ENCODE measurements at places on chromosomes 3 and 15.

GRCh38 chr3:49238274-49239127 lies 38.5 kb downstream of the C3orf62 start:
- peak; percentile 33 for DNase-seq

- DNase-seq = no peak
Measured at GRCh38 chr3:9347081-9347480, 15.8 kb upstream of the THUMPD3 start.

DNA sequence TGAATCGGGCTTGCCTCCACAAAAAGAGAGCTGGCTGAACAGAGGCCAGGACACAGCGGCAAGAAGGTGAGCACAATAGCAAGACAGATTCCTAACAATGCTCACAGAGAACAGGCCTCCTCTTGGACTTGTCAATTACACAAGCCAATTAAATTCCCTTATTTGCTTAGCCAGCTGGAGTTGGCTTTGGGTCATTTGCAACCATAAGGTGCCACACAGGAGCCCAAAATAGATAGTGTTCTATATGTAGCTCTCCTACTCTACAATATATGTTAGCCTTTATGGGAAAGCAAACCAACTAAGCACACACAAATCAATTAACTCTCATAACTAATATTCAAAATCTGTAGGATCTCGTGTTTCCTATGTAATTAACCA lies 335.6 kb downstream of the FOXP1 start:
- DNase-seq = no peak

GRCh38 chr3:160128056-160128455 lies 97.2 kb upstream of the C3orf80 start:
- DNase-seq = no peak

- DNase-seq = no peak
Measured at GRCh38 chr3:67030785-67031740, 33.0 kb downstream of the KBTBD8 start.

- no peak for DNase-seq
Measured at GRCh38 chr15:30023798-30024295, 58.9 kb upstream of the GOLGA8J start.

- no peak for DNase-seq
Measured at GRCh38 chr3:100402891-100403290, 1.6 kb downstream of the LNP1 start.

GRCh38 chr3:89025185-89025584 lies 82.2 kb upstream of the EPHA3 start:
- DNase-seq = no peak

- DNase-seq = no peak
Measured at GRCh38 chr3:65678516-65678915, 360.2 kb downstream of the MAGI1 start.

DNA sequence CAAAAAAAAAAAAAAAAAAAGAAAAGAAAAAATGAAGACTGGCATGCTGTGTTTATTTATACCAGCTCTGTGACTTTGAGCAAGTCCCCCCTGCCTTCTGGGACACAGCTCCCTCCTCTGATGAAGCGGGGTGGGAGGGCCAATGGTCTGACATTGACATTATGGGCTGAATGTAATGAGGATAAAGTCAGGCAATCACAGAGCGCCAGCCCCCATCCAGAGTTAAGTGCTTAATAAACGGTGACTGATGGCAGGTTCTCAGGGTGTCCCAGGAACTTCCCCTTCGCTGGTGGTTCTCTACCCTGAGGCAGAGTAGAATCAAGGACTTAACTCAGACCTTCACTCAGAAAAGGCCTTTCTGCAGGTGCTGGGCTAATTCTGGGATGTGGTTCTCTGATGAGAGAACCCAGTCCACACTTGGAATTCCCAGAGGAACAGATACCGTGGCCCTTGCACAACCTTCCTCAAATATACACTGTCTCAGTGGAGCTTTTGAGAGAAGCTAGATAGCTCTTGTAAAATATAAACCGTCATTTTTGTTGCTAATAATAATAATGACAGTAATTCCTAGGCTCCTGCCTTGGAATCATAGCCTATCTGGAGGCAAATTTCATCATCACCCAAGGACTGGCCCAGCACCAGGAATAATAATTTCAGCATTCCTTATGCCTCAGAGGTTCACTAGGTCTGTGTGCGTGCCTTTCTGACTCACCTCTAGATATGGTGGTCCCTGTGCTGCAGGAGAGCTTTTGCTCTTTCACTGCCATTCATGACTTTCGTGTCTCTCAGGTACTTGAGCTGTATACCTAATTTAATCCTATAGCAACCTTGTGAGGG lies 115.8 kb downstream of the RPLP1 start:
- no peak for DNase-seq

GRCh38 chr3:150828261-150828660 lies 65.3 kb upstream of the SIAH2 start:
- DNase-seq = no peak

- DNase-seq = no peak
Measured at GRCh38 chr3:189625071-189625470, 6.1 kb upstream of the TP63 start.

GRCh38 chr3:158165730-158166129 lies 55.8 kb downstream of the RSRC1 start:
- no peak for DNase-seq

DNA sequence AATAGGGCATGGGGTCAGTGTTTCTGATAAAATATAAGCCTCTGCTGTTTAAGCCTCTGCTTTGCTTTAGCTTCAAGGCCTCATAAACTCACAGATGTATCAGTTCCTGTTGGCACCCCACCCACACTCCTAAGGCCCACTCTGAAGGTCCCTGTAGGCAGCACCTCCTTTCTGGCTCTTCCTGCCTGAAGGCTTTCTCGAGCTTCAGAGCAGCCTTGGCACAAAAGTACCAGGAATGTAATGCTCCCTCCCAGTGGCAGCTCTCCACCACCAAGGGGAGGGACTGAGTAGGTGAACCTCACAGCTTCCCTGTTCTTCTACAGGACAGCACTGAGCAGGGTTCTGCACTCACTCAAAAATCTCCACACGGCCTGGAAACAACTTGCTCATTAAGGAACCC lies 102.2 kb downstream of the ABHD5 start:
- DNase-seq = no peak

GRCh38 chr15:78415284-78415683 lies 22.7 kb upstream of the IREB2 start:
- DNase-seq = no peak

DNA sequence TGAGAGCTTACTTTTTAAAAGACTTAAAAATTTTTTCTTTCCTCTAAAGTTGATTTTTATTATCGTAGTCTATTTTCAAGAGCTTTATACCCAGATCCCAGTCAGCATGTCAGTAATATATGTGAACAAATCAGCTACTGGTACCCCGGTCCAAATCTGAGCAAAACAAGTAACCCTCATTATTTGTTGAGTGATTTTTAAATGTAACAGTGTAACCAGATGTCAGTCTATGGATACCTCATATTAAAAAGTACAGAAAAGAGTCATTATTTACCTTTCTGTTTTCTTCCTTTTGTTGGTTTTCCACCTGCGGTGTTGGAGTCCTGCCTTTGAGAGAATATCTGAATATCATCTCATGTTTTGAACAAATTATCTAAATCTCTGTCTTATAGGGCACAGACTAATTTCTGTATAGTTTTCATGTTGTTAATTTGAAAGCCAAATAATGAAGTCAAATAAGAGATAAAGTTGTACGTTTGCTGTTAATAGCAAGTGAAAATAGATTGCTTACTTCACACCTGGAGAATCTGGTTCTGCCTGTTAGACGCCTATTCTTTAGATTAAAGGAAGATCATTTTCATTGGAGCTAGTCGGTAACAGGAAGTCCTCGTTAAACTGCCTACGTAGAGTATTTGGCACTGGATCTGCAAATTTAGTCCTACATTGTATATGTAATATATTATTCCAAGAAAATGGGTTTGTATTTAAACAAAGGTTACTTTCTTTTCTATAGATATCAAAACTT lies at the start of gene STX19:
TSS of gene STX19 (minus strand) at position 505 of the 745 bp plus-strand sequence. CDS start 13,328 bp downstream, outside the sequence.
- DNase-seq = no peak

- no peak for DNase-seq
Measured at GRCh38 chr3:172655388-172655787, 55.5 kb downstream of the NCEH1 start.

GRCh38 chr3:8730656-8731055 lies 2.9 kb upstream of the CAV3 start:
- DNase-seq = no peak

GRCh38 chr3:174229916-174230315 lies 629.2 kb upstream of the NAALADL2 start:
- no peak for DNase-seq

DNA sequence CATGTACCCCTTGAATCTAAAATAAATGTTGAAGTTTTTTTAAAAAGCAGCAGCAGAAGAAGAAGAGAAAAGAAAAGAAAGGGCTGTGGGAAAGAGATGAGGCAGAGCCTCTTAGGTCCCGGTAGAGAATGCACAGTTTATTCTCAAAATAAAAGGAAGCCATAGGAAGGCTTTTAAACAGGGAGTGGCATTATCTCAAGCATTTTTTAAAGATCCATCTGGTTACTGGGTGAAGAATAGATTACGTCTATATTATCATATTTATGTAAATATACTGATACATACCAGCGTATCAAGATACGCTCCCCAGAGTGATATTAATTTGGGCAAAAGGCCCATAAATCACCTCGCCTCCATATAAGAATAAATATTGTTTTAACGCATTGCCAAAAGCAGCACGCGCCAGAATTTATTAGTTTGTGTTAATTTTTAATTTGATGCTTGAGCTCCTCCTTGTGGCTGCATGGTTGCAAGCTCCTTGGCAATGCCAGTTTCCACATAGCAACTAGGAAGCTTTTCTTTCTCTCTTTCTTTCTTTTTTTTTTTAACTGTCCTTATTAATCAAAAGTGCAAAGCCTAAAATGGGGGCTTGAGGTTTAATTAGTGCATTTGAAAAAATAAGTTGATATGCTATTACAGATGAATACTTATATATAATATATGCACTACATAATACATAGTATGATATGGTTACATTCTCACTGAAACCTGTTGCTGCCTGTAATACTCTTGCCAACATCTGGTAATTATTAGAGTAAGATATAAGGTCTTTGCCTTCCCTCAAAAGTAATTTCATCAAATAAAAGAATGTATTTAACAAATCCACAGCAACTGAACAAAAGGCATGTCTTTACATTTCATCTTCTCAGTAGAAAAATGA lies 242.8 kb upstream of the UBE2E2 start:
- DNase-seq = peak; percentile 43

GRCh38 chr3:28743831-28744230 lies 395.2 kb upstream of the AZI2 start:
- peak; percentile 7 for DNase-seq

- DNase-seq = no peak
Measured at GRCh38 chr3:189776149-189776824, 145.1 kb downstream of the TP63 start.

GRCh38 chr15:48996276-48996675 lies 32.6 kb upstream of the SHC4 start:
- no peak for DNase-seq

DNA sequence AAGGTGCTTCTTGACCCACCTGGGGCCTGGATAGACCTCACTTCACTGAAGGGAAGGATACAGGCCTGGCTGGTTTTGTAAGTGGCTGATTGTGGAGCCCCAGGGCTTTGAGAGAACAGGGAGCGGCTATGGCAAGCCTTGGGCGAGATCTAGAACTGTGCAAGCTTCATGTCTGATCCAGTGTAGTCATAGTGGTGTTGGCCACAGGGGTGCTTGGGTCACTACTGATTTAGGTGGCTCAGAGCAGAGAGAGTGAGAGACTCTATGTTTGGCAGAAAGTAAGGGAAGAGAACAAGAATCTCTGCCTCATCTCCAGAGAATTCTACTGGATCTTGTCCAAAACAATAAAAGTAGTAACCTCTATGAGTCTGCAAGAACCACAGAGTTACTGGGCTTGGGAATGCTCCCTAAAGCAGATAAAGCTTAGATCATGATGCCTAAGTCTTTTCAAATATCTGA lies 394.2 kb upstream of the EPHA3 start:
- DNase-seq = no peak

DNA sequence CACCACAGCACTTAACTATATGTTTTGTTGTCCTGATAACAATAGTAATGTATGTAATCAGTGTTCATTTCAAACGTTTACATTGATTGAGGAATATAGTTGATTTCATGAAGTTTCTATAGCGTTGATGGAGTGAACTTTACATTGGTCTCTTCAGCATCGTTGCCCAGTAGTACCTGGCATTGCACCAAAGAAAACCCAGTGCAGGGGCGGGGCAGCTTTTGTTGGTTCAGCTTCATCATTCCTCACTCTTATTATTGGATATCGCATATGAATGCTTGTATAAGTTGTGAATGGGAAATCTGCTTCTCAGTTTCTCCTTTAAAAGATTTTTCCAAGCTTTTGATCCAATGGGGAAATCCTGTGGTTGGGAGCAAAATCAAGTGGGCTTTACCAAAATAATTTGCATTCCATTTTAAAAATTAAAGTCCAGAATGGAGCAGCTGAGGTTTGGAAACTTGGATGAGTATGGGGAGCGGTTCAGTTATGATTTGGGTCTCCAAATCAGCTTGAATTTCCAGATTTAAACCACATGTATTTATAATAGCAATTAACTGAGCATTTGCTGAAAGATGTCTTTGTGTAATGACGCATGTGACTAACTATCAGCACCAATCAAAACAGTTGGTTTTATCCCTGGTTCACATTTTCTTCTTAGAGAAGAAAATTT lies 213.7 kb downstream of the ALCAM start:
- no peak for DNase-seq

All from kidney capillary endothelial cell (primary cell).